Activated effector memory CD4-positive, alpha-beta T cell treated with Interleukin-2 at 50 U/mL for 16 hours (primary cell): ENCODE measurements at places on chromosomes 2 and 18.

DNA sequence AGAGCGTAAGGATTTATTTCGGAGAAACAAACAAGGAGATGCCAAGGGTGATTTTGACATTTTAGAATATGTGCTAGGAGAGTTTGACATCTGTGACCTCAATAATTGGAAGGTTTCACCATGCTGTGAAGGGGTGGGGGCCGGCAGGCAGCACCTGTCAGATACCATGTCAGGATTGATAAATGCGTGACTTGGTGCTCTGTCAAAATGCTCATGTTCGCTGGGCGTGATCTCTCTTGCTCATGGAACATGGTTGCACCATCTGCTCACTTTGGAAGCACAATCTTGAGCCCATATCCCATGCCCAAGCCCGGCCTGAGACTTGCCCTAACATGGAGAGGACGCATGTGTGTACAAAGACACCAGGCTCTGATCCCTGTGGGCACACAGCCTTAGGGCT is 347.6 kb downstream of the RNF144A start:
- no peak for DNase-seq

DNA sequence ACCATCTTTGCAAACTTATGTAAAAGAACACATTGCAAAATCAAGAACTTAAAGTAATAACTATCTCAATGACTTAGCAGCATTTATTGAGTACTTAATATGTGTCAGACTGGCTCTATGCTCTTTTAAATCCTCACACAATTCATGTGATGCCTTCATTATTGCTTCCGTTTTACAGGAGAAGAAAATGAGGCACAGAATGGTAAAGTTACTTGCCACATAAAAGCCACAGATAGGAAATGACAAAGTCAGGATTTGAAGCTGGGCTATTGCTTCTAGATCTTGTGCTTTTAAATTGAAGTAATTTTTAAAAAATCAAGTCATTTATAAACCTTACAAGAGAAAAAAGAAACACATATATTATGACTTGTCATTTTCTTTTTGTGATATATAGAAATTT is 174.2 kb downstream of the WDR7 start:
- DNase-seq, result no peak

GRCh38 chr18:68466672-68467071 is 248.2 kb downstream of the TMX3 start:
- DNase-seq, result no peak

- DNase-seq, result no peak
Measured at GRCh38 chr2:234690569-234691213, 193.8 kb upstream of the ARL4C start.

- DNase-seq, result no peak
Measured at GRCh38 chr2:120856421-120856862, 120.8 kb downstream of the GLI2 start.

GRCh38 chr18:22674272-22674671 is 256.6 kb upstream of the CTAGE1 start:
- DNase-seq, result no peak

- no peak for DNase-seq
Measured at GRCh38 chr2:190554357-190555006, 20.0 kb upstream of the NEMP2 start.

GRCh38 chr2:241764275-241765241 is 12.1 kb upstream of the GAL3ST2 start:
- DNase-seq, result no peak

DNA sequence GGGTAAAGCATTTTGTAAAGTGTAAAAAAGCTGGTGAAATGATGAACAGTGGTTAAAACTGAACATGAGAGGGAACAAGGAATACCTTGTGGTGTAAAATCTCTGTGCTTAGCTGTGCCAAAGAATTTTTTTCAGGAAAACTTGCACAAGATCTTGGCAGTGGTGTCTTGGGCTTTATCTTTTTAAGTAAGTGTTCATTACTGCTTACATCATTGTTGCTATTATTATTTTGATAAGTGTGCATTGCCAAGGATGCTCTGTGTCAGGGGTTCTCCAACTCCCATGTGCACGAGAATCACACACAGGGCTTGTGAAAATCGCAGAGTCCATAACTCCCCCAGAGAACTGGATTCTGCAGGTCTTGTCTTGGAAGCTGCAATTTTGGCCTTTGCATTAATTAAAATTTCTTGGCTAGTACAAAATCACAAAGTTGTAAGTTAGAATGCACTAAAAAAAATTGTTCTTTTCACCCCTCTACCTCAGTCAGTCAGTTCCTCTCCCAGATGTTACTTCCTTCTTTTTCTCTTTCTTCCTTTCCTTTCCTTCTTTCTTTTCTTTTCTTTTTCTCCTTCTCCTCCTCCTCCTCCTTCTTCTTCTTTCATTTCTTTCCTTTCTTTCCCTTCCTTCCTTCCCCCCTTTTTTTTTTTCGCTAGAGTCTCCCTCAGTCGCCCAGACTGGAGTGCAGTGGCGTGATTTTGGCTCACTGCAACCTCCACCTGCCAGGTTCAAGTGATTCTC is 37.8 kb downstream of the GATA6 start:
- no peak for DNase-seq

DNA sequence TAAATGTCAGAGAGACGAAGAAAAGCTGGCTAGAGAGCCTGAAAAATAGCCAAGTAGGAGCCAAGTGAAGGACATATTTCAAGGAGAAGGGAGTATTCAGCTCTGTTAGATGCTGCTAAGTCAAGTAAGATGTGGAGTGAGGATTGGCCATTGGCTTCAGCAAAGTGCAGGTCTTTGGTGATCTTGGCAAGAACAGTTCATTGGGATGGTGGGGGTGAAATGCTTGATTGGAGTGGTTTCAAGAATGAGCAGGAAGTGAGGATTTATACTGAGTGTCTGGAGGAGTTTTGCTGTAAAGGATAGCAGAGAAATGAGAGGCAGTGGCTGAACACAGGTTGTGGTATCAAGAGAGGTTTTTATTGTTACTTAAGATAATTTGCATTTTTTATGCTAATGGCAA is 139.7 kb downstream of the PRPF40A start:
- DNase-seq, result no peak

DNA sequence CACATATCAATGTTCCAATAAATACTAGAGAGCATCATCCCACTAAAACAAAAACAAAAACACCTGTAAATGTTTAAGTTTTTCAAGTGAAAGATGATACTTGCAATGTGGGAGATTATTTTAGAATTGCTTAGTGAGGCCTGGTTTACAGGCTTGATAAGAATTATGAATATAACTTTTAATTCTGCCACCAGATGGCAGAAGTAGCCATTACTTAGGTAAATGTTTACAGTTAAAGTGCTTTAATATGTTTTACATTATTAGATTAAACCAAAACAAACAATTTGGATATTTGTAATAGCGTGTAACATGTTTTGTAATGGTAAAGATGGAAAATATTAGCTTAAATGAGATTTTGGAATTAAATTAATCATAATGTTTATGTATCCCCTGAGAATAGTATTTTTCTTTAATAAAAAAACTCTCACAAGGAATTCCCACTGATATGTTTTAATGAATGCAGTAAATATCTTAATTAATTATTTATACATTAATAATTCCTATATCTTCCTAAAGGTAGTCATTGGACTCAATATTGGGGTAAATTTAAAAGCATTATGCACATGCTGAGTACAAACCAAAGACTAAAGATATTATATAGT is 522.0 kb downstream of the SPAG16 start:
- DNase-seq, result no peak

- no peak for DNase-seq
Measured at GRCh38 chr2:236942554-236942953, 143.1 kb upstream of the COPS8 start.

- no peak for DNase-seq
Measured at GRCh38 chr2:68018727-68019126, 44.1 kb downstream of the C1D start.

DNA sequence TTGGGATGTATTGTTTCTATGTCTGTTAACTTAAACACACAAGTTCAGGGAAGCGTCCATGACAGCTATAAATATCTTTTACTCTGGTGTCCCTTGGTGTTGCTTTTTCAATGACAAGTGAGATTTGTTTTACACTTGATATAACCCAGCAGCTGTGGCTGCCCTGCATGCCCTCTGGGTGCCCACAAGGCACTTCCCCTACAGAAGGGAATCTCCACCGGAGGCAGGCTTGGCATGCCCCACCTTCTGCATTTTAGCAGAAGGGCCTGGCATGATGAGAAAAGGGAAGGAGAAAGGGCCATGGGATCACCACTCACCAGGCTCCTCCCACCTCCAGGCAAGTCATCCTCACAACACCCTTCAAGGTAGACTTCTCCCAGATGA is 68.7 kb downstream of the TMEM247 start:
- no peak for DNase-seq

- no peak for DNase-seq
Measured at GRCh38 chr2:135183822-135184221, 131.7 kb downstream of the RAB3GAP1 start.

DNA sequence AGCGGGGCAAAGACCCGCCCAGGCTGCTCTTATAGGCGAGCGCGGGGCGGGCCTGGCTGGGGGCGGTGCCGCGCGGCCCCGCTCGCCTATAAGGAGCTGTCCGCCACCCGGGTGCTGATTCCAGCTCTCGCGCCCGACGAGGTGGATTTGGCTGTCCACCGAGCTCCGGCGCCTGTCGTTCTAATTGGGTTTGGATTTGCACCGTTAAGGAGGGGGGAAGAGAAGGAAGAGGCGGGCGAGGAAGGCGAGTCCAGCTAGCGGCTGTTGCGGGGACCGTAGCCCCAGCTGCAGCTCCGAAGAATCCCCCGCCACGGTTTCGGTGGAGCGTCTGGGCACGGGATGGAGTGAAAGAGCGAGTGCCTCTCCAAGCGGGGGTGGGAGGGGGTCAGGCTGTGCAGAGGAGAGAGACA is at the start of gene CNTNAP5:
CNTNAP5 (plus strand) TSS at position 117 of the 410 bp plus-strand sequence. CDS start 364 bp downstream, outside the sequence.
- no peak for DNase-seq

DNA sequence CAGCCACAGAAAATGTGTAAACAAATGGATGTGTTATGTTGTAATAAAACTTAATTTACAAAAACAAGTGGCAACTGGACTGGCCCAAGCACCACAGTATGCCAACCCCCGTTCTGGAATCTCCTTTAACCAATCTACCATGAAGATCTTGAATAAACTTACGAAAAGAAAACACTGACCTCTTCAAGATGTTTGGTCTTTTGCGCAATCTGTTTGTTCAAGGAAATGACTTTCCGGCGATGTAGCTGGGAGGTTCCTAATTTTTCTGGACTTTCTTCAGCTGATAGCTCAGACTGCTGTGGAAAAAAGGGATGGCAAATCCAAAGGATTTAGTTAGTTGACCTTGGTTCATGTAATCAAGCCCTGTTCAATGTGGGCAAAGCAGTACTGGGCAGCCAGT is 55.7 kb downstream of the CCDC93 start:
- DNase-seq, result no peak

DNA sequence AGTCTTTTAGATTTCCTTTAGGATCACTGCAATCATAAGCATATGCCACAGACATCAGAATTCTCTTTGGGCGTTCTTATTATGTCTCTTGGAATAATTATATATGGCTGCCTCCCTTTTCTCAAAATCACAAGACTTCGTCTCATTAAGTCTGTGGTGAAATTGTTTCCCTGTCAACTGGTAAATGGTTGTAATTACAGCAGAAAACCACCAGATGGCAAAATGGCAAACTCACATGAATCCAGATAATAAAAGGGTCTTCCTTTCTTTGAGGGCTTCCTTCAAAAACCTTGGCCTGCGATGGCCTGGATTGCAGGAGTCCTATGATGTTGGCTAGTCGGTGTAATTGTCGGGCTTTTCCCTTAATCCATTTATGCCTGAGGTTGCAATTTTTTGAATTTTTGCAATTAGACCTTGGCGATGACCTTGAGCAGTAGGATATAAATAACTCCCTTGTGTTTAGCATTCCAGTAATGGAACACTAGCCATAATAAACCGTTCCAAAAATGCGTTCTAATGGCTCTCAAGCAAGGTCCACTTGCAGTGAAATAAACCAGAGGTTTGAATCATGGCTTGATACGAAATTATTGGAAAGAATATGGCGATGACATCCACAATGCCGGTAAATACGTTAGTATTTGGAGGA is 656.4 kb downstream of the MBD2 start:
- no peak for DNase-seq

GRCh38 chr18:8610459-8610851 is 1.2 kb downstream of the RAB12 start:
- DNase-seq, result no peak

DNA sequence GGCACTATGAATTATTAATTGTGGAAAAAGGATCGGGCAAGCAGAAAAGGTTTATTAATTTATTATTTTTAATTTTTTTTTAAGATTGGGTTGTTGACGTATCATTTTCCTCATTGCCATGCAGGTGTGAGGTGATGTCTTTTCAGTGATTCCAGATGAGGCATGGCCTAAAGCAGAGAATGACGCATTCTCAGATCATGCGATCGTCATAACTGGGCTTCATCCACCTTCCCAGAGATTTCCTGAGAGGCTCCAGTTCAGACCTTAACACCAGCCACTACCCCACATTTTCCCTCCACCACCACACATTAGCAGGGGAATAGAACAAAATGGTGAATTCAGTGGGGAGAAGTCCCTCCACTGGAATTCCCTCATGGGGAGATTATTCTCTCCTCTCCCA is 518.4 kb upstream of the SPHKAP start:
- no peak for DNase-seq

DNA sequence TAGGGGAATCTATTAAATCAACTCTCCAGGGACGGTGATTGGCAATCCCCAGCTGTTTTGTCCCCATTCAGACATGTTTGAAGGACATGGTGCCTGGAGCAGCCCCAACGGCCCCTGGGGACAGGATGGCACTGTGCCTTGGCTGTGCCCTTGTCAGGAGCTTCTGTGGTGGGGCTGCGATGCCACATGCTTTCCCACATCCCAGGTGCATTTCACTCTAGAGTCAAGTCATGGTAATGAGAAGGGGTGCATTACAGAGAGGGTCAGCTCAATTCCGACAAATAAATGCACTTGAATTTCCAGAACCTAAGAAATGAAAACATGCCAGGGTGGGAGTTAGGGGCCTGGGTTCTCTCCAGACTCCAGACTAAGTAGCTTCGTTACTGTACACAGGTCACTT is 289.4 kb upstream of the PXDN start:
- DNase-seq, result no peak

DNA sequence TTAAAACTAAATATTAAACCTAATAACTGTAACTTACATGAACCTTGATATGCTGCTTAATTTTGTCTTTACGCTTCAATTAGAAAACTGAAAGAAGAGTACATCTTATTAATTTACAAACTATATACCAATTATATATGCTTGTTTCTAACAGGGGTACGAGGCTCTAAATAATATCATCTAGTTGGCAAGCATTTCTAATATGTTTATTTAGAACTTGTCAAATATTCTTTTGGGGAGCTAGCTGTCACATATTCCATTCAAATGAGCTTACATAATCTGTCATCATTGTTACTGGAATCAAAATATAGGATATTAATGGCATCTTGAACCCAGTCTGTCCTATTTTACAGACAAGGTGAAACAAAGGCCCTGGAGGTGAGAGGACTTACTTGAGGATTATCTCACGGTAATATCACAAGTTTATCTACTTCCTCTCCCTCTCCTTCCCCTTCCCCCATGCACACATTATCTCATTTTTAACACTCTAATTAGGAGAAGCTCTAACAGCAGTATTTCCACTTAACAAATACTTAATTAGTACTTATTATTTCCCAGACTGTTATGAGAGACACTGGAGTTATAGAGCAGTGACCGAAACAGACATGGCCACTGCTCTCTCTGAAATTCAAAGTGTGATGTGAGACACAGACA is 3.5 kb downstream of the PRKD3 start:
- DNase-seq, result no peak
